ENCODE measurements at places on chromosomes 4 and X.

DNA sequence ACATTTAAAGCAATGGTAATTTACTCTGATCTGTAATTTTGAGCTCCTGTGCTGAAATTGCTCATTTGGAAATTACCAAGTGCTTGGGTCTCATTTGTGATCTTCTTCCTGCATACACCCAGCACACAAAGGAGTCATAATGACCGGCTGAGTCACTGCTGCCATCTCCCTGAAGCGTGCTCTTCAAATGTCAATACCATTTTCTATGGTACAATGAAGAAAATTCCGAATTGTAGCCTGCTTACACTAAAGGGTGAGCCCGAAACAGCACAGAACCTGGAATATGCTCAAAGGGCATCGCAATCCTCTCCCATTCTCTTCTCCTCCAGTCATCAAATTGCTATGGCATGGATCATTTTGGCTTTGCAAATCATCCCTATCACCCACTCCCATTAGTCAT lies 140.5 kb downstream of the GRIA3 start:
- DNase-seq: no peak

- no peak for DNase-seq
Observed at GRCh38 chrX:69523314-69523713, 19.2 kb downstream of the NALF2 start.

DNA sequence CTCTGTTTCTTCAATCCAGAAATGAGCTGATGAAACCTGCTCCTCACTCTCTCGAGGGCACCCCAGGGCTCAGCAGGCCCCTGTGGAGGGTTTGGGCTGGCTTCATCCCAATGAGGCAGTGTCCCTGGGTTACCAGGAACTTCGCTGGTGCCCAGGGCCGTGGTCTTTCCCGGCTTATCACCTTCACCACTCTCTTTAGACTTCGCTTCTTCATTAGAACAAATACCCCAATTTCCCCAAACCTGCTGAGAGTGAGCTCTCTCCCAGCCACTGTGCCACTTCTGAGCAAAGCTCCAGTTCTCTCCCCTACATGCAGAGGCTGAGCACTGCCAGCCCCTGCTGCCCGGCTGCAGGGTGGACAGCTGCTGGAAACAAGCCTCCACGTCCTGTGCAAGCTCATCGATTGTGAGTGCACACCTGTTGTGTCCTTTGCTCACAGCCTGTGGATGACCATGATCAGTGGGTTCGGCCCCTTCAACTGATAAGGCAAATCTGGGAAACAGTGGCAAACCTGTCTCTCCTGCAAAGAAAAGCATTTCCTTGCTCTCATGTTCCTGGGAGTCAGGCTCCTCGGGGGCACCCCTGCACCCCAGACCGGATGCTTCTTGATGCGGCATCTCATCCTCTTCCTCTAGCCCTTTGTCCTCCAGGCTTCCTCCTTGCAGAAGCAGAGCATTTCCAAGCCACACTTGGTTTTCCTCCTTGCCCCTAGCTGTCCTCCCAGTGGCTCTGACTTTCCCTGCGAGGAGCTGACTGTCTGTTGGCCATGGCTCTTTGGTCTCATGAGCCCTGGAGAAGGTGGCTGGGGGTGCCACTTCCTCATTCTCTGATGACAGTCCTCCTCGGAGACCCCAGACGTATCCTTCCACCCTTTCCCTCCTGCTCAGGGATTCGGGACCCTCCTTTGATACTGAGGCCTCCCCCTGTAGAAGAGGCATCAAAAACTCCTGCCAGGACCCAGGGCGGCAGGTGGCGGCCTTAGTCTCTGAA lies 28.7 kb downstream of the C4orf50 start:
- peak; percentile 37 for DNase-seq

GRCh38 chrX:120791013-120791643 lies 84.5 kb downstream of the CT47B1 start:
- no peak for DNase-seq

DNA sequence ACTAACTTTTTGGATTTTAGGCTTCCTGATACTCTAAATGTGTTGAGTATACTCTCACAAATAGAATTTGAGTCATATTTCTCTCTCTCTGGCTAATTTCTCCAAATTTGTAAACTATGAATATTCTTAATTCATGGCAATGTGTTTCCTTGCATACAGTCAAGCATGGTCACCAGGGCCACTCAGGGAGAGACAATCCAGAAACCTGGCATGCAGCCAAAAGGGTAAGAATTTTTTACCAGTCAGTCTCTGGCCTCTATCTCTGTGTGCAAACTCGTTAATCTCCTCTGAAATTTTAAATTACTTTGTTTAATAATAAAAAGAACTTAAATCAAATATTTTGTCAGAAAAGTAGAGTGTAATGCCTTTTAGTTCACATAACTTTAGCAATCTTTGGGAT lies 179.8 kb downstream of the OR13H1 start:
- DNase-seq: no peak

- DNase-seq: no peak
Observed at GRCh38 chr4:25019501-25019900, 11.2 kb downstream of the LGI2 start.

DNA sequence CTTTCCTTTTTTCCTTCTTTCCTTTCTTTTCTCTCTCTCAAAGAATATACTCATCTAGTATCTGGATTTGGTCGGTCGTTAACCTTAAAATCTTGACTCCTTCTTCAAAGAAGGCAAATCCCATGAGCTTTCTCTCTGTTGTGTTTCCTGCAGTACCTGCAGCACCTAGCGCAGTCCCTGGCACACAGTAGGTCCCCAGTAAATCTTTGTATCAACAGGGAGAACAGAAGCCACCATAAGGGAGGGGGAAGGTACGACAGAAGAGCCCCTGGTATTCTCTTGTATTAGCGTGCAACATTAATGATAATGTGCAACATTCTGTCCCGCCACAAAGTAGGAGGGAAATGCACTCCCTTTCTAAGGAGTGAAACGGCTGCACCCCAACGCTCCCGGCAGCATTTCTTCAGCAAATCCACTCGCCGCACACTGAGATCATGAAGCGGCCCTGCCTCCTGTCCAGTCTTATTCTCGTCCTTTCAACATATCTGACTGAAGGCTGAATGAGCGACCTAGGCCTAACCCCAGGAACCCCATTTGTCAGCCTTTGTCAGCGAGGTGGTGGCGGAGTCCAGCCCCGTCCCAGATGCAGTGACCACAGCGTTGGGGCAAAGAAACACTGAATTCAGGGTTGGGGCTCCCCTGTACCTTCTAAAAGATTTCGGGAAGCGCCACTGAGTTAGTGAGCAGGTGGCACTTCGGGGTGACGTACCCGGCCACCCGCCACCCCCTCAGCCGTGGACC lies 133.7 kb downstream of the AMELX start:
- DNase-seq: no peak

GRCh38 chr4:26204249-26204825 lies 116.5 kb upstream of the RBPJ start:
- DNase-seq: peak; percentile 67

GRCh38 chr4:74117024-74117534 lies 18.1 kb upstream of the CXCL2 start:
- no peak for DNase-seq

DNA sequence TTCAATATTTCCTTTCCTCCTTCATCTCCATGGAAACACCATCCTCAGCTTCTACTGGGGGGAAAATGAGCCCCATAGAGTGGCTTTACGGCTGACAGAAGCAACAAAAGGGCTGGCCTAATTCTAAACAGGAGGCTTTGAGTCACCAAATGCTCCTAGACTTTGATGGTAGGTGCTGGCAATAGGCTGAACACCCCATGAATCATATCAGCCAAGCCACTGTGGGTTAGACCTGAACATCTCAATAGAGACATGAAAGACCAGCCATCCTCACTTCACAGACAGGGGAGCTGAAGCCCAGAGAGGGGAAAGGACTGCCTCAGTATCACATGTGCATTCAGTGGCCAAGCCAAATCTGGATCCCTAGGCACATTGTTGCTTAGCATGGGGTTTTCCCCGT lies 107.6 kb downstream of the AMER1 start:
- DNase-seq: no peak

- no peak for DNase-seq
Observed at GRCh38 chr4:1542516-1543320, 136.5 kb upstream of the NKX1-1 start.

DNA sequence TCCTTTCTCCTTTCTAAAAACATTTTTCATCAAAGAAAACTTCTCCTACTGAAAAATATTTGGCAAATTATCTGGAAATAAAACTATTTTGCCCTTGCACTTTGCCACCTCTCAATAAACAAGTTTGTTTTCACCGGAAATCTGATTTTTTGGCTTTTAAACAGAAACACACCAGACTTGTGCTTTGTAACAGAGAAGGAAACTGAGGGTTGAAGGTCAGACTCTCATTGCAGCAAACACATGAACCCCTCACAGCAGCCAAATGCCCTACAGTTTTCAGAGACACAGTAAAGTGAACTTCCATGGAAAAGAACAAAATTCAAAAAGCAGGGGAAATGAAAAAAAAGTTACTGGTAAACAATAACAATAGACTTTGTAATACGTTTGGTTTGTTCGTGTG lies 95.6 kb upstream of the WDR17 start:
- no peak for DNase-seq

DNA sequence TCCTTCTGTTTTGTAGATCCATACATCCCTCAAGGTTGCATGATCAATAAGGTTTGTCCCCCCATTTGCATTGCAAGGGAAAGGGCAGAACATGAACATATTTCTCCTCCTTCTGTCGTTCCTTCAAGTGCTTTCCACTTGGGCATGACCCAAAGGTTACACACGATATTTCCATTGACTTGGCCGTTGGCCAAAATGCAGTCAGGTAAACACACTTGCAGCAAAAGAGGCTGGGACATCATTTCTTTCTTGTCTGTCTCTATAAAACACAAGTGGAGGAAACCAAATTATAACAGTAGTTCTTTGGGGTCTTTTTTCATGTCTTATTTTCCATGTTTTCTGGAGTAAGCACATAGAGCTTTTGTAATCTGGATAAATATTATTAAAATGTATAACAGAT lies 156.1 kb downstream of the FRAS1 start:
- no peak for DNase-seq

- no peak for DNase-seq
Observed at GRCh38 chr4:40621229-40621591, 8.5 kb downstream of the RBM47 start.

GRCh38 chr4:105088110-105088879 lies 58.4 kb upstream of the TET2 start:
- no peak for DNase-seq

GRCh38 chrX:30618160-30618765 lies 35.0 kb upstream of the GK start:
- no peak for DNase-seq

DNA sequence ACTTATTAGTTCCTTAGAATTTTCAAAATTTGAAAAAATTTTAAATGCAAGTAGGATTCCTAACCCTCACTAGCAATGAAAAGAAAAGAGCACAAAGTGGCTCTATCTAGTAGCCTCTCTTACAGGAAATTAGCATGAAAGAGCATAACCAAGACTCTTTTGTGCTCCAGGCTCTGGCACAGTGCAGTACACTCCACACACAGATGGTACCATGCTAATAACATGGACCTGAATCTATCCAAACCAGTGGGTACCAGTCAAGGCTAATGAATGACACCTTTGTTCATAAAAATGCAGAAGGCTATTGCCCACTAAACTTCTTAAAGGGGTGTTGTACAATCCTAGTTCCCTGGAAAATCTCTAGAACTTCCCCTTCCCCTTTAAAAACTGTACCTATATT lies 119.0 kb downstream of the MANBA start:
- DNase-seq: no peak

DNA sequence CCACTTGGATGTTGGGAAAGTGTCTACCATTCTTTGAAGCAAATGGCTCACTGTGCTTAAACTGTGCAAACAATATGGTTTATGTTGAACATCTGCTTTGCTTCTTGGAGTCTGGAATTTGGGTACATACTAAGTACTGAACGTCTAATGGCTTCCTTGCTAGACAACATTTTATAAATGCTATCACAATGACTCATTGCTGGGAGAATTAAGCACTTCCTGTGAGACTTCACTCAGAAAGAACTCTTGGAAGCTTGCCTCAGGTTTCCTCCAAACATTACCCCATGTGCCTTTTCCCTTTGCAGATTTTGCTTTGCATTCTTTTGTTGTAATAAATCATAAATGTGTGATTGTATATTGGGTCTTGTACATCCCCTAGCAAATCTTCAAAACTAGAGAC lies 139.7 kb downstream of the PACRGL start:
- no peak for DNase-seq

DNA sequence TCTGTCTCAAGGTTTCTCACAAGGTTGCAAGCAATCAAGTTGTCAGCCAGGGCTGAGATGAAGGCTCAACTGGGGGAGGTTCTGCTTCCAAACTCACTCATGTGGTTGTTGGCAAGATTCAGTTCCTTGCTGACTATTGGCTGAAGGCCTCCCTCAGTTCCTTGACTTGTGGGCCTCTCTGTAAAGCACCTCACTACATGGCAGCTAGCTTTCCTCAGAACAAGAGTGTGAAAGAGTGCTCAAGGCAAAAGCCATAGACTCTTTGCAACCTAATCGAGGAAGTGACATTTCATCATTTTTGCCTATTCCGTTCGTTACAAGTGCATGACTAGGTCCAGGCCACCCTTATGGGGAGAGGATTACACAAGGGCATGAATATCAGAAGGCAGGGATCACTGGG lies 52.0 kb downstream of the CXorf58 start:
- DNase-seq: no peak

GRCh38 chrX:19065535-19065934 lies 56.7 kb downstream of the ADGRG2 start:
- DNase-seq: no peak

GRCh38 chr4:156971165-156971675 lies 379 bp downstream of the PDGFC start:
- no peak for DNase-seq

- DNase-seq: no peak
Observed at GRCh38 chr4:110371016-110371770, 104.8 kb upstream of the ENPEP start.

DNA sequence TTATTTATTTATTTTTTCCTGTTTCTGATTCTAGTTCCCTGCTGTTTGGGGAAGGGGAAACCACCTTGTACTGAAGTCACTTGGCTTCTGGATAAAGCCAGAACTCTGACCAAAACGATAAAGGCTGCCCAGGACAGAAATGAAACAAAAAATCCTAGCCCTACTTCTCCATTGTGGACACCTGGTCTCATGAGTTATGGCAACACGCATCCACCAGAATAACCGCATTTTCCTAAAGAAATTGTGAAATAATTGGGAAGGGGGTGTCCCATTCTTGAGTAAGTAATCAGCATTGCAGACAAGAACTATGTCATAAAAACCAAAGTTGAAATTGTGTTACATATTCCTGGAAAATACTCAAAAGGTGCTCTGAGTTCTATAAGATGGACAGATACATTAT lies 42.1 kb downstream of the SLC9A7 start:
- DNase-seq: no peak

DNA sequence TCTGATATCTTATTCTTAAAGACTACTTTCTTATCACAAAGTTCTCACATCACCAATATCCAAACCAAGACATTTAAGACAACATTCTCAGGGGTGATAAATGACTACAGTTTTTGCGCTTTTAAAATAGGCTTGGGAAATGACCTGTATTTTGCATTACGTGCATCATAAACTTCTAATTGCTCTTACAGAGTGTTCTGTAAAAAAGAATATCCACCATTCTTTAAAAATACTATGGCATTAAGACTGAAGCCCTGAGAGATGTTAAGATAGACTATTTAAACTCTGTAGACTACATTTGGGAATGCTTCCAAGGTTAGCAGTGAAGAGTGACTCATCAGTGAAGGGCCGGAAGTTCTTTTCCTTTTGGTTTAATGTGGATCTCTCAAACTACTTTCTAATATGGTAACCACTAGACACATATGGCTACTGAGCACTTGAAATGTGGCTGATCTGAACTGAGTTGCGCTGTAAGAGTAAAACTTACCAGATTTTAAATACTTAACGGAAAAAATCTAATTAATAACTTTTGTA lies 518.8 kb upstream of the FTHL17 start:
- no peak for DNase-seq
